Frontal cortex (tissue), 4 donors: ENCODE measurements at places on chromosomes 6 and 20. TPM values are rescaled to one million over a fixed set of nuclear protein-coding genes. Genes with fewer than 3 reads are reported as not detected.

GRCh38 chr20:31666258-31667042, 28.7 kb downstream of the COX4I2 start:
- no peak for DNase-seq

DNA sequence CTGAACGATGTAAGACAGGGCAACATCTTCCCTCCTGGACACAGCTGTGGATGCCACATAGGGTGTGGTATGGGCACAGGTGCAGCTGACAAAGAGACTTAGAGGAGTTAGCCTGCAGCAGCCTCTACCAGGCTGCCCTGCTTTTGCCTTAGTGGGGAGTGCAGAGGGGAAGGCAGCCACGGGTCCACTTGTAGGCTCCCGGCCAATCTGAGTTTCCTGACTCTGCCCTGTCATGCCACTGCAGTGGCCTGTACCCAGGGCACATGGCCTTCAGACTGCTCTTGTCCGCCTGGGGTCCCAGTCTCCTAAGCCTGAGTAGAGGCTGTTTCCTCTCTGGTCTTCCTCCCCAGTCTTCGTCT, 17.1 kb upstream of the CST9L start:
- DNase-seq, result no peak

DNA sequence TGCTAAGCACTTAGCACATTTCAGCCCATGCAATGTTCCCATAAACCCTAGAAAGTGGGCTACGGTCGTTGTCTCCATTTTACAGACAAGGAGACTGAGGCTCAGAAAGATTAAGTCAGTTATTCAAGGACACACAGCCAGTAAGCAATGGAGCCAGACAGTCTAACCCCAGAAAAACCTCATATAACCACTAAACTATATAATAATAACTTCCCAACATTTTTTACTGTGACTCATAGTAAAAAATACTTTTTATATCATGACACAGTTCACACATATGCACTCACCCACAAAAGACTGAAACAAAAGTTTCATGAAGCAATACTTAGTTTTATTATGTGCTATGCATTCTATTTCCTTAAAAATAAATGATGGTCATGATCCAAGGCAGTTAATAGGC, 66.2 kb upstream of the EYA2 start:
- no peak for DNase-seq

DNA sequence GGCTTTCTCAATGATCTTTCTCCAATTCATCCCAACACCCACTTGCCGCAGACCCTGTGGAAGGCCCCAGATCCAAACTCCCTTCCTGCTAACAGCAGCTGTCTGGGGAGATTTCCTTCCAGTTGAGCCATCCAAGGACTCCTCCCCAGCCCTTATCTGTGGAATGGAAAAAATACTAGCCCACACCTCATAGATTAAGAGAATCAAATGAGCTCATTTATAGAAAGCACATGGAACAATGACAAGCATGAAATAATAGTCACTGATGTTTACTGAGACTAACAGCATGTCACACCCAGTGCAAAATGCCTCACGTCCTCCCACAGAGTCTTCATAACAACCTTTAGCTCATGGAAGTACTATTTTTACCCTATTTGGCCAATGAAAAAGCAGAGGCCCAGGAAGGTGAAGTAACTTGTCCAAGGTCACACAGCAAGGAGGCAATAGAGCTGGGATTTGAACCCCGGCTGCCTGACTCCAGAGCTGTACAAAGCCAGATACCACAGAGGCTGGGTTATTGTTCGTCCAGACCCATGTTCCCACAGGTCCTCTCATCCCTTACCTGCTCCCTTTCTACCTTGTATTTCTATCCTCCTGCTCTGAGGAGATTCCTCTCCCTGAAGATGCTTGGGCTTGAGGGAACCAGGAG, 23.4 kb upstream of the PTGIS start:
- no peak for DNase-seq

- DNase-seq, result no peak
These were observed 363.3 kb downstream of the KIF16B start for GRCh38 chr20:16209951-16210361.

DNA sequence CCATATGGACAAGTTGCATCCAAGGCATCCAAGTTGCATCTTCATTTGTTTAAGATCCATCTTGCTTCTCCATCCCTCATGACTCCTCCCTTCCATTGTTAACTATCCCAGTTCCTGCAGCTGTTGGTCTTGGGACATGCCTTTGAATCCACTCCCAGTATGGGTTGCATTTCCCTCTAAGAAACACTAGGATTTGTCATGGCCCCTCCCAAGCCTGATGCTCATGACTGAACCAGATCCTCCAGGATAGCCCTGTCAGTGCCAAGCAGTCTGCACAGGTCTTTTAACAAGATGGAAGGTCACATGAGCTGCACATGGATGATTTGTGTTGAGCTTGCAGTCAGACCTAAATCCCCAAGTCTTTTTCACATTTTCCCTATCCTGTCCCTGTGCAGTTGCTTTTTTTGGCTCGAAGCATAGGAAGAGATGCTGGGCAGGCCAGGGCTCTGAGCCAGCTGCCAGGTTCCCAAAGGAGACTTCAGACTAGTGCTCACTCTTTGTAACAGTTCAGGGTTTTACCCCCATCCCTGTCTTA, 4.2 kb downstream of the PPP2R5D start:
- no peak for DNase-seq

GRCh38 chr20:31559704-31560093, 45.4 kb upstream of the ID1 start:
- DNase-seq, result no peak

GRCh38 chr20:53691811-53692192, 98.2 kb upstream of the ZNF217 start:
- no peak for DNase-seq

DNA sequence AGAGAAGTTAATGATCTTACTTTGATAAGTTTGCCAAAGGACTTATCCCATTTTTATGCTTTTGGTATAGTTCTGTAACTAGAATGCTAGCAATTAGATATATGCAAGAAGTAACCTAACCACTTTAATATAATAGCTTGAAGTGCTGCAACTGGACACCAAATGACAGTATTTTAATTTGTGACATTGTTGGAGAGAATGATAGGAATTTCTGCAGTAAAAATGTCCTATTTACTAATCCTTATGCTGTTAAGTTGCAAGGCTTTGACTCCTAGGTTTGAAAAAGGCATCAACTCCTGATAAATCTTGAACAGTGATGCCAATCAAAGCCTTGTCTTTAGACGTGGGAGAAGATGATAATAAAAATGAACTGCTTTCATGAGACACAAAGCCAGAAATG, 726.0 kb upstream of the GJE1 start:
- no peak for DNase-seq

GRCh38 chr6:6590530-6590929, 2.0 kb downstream of the LY86 start:
- DNase-seq, result no peak

DNA sequence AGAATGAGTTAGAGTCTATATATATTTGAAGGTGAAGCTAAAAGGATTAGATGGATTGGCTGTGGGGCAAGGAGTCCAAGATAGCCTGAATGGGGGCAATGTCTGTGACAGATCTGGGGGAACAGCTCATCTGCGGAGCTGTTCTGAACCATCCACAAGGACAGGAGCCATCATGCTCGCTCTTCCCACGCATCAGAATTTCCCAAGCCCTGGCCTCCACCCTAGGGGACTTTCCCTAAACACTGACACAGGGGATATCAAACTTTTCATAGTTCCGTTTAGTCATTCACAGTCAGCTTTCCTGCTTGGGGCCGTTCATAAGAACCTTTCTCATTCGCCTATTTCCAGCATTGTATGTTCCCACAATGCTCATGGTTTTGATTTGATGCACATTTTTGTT, 37.6 kb upstream of the CCN6 start:
- DNase-seq, result no peak

DNA sequence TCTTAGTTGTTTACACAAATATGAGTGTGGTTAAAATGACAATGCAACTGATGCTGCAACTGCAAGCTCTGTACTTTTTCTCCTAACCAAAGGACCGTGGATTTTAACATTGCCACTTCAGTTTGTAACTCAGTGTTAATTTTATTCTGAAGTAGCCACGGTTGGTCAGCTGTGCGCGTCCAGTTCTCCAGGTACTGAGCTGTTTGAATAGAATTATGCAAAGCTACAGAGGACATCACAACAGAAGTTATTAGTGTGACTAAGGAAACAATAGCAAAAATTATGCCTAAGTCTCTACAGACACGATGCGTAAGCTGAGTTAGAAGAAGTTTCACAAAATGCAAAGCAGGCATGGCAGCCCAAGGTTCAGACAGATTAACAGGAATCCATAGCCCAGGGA, 4.4 kb upstream of the ABHD12 start:
- no peak for DNase-seq

DNA sequence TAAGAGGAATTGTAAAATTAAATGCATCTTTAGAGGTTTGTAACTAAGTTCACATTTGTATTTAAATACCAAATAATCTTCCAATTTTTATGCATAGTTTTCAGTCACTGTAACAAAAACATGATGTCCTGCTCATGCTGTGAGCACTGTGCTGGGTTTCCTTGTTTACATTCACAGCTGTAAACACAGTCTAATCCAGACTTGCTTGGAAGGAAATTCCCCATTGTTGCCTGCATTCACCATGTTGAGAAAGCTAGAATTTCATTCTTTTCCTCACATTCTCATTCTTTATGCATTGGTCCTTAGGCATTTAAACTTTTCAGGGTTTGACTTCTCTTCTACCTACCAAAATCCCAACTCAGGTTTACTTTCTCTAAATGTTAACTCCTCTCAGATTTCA, 242.0 kb upstream of the TBX18 start:
- DNase-seq, result no peak

DNA sequence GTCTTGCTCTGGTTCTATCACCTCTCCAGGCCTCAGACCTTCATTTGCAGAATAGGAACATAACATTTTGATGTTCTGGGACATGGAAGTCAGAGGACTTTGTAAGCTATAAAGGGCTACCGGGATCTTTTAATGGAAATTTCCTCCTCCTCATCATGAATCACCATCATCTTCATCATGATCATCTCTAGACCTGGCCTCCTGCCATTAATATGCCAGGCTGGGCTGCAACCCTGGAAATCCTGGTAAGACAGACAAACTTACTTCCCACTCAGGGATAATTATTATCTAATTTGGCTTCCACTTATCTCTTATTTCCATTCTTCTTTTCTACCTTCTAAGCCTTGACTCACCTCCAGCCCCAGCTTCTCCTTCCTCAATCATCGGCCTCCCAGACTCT, 41.0 kb upstream of the MRPS18A start:
- DNase-seq, result no peak

DNA sequence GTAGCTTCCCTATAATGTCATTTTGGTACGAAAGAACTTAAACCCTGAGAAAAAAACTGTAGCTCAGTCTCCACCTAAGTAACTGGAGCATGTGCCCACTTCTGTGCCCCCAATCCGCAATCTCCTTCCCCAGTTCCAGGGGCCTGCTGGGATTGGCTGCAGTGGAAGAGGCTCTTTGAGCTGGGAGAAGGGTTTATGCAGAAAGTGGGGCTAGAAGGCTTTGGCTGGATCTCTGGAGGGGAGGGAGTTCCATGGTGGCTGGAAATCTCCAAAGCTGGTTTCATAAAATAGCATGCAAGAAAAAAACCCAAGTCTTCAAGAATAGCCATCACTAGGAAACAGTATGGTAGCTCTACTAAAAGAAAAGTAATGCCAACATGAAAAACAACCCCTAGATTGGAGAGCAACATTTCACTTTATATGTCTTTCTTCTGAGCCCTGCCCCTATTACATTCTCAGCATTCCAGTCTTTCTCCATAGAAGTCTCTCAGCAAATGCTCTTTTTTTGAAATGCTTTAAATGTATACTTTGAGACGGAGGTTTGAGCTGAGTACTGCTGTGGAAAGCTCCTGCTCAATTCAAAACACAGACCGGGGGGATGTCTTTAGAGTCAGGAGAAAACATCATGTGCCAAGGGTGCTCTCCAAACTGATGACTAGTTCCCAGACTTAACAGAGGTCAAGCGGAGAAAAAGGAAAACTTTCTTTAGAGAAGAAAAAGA, 36.0 kb upstream of the FOXO3 start:
- no peak for DNase-seq

GRCh38 chr6:116543149-116543548, 2.3 kb downstream of the TRAPPC3L start:
- DNase-seq, result no peak

- no peak for DNase-seq
These were observed 440.2 kb downstream of the TBC1D32 start for GRCh38 chr6:120894077-120894476.

DNA sequence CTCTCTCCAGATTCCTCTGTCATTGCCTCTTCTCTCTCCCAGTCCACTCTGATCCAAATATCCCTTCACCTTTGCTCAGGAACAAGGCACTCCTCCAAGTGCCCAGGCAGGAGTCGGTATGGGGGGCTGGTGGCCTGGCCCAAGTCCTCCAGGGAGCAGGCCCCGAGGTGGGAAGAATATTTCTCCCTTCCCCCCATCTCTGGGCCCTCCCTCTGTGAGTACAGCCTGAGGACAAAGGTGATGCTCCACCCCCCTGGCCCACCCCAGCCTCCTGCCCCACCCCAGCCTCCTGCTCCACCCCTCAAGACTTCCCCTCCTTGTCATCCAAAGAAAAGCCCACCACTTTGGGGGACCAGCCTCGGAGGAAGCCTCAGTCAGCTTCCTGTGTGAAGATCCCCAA, 96.9 kb downstream of the NCR2 start:
- no peak for DNase-seq

GRCh38 chr6:166778776-166779175, 151.7 kb upstream of the RPS6KA2 start:
- DNase-seq, result no peak

GRCh38 chr6:124434421-124434820, 527.8 kb upstream of the RNF217 start:
- DNase-seq, result no peak

DNA sequence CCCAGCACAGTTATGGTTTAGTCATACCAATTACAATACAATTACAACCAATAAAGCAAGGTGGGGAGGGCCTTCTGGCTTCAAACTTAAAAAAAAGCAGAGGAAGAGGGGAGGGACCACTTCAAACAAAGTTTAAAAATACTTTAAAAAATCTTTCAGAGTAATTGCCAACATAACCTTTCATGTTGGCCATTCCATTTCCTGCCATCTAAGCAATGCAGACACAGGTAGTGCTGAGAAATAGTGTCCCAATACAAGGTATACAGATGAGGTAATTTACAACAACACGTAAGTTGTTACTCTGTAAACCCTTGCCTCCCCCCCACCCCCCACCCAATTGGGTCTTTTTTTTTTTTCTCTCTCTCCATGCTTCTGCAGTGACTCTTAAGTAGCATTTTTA, 18.8 kb upstream of the TBC1D20 start:
- DNase-seq, result no peak

GRCh38 chr6:92122746-92123145, 1296.6 kb downstream of the EPHA7 start:
- no peak for DNase-seq

The MOXD1 gene
- 15.9 TPM for total RNA-seq

The HLA-DRB1 gene
- total RNA-seq, result 3.7 TPM

The SNRPB gene
- total RNA-seq, result 59.1 TPM

The C20orf144 gene
- 0.41 TPM for total RNA-seq

The AIF1 gene
- total RNA-seq, result 6.9 TPM

The CTNNBL1 gene
- total RNA-seq, result 61.1 TPM

The PLCB1 gene
- total RNA-seq, result 48.9 TPM

The E2F1 gene
- 2.4 TPM for total RNA-seq
